ENCODE measurements at places on chromosomes 5 and 9.

DNA sequence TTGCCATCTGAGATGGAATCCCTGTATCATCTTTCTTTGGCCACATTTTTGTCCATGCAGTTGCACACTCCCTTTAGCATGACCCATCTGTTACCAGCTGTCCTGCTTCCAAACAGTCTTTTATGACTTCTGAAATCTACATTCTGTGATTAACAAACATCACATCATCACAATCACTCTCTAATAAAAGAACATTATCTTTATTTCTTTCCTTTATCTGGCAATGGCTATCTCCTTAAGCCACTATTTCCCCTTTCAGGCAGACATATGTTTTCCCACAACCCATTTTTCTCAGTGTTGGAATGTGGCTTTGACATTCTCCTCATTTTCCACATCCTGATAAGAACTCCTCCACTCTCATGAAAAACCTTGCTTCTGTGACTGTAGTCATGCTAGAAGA, 141.0 kb downstream of the ST8SIA4 start:
- no peak for DNase-seq

DNA sequence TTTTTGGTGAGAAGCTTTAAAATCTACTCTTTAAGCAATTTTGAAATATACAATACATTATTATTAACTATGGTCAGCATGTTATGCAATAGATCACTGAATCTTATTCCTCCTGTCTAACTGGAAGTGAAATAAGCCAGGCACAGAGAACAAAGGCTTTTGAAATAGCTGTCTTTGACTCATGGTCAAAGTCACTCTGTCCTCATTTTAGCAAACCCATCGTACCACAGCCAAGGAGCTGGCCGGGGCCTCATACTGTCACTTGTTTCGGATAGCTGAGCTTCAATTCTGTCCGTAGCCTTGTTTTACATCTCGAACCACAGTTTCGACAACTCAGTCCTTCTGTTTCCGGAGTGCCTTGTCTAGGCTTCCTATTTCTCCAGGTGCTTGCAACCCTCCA, 19.2 kb downstream of the ADCY2 start:
- DNase-seq, result no peak

DNA sequence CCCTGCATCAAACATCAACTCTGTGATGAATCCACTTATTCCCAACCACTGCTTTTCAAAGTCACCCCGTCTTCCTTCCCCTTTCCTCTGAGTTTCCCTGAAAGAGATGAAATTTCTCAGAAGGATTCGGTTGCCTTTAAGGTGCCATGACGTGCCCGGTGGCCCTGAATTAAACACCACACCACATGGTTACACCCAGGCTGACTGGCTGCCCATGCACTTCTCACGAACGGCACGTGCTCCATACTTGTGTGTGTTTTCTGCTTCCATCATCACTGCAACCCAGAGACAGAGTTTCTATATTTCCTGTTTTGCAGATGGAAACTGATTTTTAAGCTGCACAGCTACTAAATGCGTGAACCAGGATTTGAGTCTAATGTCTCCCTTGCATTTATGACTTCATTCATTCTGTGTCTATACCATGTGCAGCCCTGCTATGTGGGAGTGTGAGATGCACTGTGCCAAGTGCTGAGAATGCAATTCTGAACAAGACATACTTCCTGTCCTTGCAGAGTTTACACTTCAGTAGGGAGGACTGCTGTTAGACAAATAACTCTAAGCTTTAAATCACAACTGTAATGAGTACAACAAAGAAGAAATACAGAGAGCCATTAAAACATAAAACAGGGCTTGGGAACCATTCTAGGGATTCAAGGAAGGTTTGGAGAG, 162.9 kb downstream of the NXNL2 start:
- no peak for DNase-seq

GRCh38 chr9:703392-703791, 138.1 kb upstream of the DMRT1 start:
- DNase-seq, result no peak

DNA sequence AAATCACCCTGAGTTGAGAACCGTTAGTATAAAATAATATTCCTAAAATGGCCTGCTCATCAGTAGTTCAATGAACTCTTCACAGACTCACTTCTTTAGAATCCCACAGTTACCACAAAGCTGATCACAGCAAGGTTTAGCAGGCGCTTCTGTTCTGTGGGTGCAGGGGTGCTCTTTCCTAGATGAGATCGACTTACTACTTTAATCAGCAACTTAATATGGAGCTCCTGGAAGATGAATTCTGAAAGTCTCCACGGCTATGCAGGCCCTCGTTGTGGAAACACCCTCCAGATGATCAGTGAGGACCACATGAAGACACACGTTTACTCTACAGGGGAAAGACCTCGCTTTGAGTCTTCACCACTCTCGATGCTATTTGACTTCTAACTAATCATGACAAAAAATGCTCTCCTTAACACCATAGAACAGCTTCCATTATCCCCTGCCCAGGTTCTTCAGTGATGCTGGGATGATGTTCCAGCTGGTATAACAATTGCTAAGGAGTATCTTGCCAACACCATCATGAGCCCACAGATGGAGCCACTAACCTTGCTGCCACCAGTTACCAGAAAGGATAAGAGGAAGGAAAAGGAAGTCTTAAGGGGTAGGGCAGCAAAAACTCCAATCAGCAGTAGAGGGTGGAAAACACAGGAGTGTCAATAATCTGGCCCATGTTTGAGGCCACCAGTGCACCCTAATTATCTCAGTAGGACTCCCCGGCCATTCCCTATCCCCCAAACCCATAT, 17.9 kb upstream of the GPX8 start:
- no peak for DNase-seq

DNA sequence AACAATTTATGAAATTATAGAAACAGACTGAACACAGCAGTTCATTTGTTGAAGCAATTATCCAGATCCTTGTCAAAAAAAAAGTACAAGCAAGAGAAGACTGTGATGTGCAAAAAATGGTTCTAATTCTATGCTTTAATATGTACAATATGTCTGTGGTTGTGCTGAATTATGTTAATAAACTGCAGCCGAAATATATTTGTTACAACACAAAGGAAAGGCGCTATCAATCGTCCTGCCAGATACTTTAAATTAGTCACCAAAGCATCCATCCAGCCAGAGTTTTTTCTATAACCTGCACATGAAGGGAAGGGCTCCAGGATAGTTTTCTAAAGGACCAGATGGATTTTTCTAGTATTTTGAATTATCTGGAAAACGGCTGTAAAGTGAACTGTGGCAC, 259.5 kb downstream of the BNC2 start:
- no peak for DNase-seq

- no peak for DNase-seq
Measured at GRCh38 chr9:109629615-109630014, 131.5 kb upstream of the PTPN3 start.

DNA sequence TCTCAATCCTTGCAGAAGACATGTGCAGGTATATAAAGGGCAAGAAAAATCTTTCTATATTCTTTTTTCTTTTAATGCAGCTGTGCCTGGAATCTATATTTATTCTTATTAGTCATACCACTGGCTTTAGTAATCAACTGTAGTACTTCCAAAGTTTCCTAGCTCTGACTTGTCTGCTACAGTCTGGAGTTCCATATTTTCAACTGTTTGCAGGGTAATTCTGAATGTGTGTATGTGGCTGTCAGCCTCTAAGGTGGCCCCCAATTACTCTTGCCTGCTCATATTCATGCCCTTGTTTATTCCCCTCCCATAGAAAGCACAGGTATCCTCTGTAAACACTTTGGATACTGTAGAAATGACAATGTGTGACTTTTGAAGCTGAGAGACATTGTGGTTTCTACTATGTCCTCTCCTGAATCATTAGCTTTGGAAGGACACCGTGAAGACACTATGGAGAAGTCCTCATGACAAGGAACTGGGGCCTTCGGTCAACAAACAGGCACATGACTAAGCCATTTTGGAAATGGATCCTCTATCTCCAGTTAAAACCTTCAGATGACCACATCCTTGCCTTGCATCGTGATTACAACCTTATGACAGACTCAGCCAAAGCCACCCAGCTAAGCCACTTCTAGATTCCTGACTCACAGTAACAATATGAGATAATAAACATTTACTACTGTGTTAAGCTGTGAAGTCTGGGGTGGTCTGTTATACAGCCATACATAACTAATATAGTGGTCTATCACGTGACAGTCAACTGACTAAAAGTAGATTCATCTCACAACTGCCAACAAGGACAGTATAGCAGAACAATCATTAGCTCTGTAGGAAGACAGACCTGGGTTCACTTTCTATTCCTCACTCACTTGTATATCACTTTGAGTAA, 49.5 kb upstream of the SUSD1 start:
- peak; percentile 73 for DNase-seq

GRCh38 chr5:151811593-151812321, 40.0 kb downstream of the G3BP1 start:
- DNase-seq, result peak; percentile 71

- DNase-seq, result no peak
Measured at GRCh38 chr5:27009540-27009915, 28.9 kb downstream of the CDH9 start.

GRCh38 chr9:75803130-75803529, 87.3 kb upstream of the PCSK5 start:
- peak; percentile 68 for DNase-seq

Data from HCEC 1CT (cell line).